HAP-1 (cell line): ENCODE measurements at places on chromosomes 11 and 22.

DNA sequence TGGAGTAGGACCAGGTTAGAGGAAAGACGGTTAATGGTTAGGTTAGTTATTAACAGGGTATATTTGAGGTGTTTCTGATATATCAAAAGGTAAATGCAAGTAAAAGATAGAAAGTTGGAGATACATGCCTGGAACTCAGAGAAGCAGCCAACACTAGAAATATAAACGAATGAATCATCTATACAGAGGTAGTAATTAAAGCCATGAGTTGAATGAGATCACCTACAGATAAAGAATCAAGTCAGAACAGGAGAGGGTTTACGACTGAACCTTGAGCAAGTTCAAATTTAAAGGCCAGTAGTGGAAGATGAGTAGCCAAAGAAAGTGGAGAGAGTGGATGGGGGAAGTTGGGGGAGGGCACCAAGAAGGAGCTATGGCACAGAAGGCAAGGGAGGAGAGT, 73.9 kb downstream of the SPON1 start:
- DNase-seq = no peak

- no peak for DNase-seq
These were observed 41.4 kb upstream of the B3GAT1 start for GRCh38 chr11:134453441-134453840.

DNA sequence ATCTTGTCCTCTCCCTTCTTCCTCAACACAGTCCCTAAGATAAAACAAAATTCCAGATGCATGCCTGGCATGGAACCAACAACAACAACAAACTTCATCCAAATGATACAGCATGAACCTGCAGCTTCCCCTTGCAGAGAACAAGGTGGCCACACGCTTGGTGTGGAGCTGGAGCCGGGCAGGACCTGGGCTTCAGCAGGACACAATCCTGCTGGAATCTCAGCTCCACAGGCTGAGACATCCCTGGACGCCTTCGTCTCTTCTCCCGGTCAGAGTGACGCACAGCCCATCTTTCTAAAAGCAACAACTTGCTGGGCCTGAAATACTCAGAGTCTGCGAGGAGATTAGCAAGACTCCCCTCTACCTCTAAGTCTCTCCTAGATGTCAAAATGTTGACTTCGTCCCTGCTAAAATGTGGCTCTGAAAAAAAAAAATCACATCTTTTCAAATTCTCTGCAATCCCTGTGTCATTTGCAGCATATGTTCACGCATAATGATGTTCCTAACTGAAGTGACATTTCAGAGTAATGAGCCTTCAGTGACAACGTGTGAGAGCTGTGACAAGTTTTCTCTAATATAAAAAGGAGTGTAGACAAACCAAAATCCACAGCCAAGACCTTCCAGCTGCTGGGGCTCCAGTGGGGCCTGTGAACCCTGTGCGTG, 1232.3 kb downstream of the TBC1D22A start:
- DNase-seq = no peak

- DNase-seq = no peak
These were observed 12.6 kb downstream of the IL2RB start for GRCh38 chr22:37137131-37137530.

GRCh38 chr11:119406005-119406404, 17.0 kb downstream of the THY1 start:
- DNase-seq = no peak
